Activated naive CD8-positive, alpha-beta T cell treated with anti-CD3 and anti-CD28 coated beads for 36 hours (primary cell): ENCODE measurements at places on chromosomes 12 and 14. TPM values are rescaled to one million over a fixed set of nuclear protein-coding genes. Genes with fewer than 3 reads are reported as not detected.

SIX6 gene
- not detected for total RNA-seq

DNA sequence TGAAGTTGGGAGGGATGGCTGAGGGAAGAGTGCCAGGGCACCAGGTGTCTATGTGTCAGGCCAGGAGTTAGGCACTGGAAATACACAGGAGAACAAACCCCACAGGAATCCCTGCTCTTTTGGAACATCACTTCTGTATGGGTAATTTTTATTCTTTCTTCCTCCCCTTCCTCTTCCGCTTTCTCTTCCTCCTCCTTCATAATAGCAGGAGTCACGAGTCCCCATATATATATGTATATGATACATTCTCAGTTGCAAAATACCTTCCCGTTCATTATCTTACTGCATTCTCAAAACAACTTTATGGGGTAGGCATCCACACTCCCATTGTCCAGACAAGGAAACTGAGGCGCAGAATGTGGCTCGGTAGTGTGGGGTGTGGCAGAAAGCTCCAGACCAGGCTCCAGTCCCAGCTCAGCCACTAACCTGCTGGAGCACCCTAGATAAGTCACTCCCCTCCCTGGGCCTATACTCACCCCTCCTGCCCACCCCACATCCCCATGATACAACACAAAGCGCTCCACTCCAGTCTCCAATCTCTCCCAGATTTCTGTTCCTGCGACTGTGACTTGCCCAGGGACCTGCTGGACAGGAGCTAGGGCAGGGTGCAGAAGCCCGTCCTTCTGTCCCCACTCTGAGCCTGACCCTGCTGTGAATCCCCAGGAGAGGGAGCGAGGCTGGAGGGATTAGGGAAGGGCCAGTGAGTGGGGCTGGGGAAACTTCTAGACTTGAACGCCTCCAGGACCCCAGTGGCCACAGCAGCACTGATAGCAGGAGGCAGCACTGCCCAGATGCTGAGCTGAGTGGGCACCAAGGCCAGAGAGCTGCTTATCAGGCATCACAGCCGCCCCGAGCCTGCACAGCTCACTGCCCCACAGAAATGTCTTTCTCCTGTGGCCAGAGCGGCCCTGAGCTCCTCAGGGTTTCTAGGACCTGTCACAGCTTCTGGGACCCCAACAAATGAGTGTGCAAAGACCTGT, 1.4 kb upstream of the AQP2 start:
- no peak for DNase-seq

DNA sequence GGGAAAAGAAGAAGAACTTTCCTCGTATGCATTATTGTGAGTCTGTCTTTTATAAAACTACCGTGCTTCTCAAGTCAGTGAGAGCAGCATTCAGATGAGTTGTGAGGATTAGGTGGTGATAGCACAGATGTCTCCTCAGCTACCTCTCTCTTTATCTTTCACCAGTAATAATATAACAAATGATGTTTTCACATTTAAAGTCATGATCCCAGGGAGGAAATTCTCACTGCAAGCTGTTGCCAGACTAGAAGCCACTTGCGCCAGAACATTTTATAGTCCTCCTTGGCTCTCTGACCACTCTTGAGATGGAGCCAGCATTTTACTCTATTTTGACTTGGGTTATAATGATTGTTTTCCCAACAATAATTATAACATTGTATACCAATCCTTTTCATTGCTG, 443.1 kb downstream of the AEBP2 start:
- DNase-seq, result no peak

- no peak for DNase-seq
Measured at GRCh38 chr12:110246636-110247339, 34.3 kb upstream of the ATP2A2 start.

- DNase-seq, result no peak
Measured at GRCh38 chr12:45701296-45701695, 28.2 kb upstream of the ARID2 start.

DNA sequence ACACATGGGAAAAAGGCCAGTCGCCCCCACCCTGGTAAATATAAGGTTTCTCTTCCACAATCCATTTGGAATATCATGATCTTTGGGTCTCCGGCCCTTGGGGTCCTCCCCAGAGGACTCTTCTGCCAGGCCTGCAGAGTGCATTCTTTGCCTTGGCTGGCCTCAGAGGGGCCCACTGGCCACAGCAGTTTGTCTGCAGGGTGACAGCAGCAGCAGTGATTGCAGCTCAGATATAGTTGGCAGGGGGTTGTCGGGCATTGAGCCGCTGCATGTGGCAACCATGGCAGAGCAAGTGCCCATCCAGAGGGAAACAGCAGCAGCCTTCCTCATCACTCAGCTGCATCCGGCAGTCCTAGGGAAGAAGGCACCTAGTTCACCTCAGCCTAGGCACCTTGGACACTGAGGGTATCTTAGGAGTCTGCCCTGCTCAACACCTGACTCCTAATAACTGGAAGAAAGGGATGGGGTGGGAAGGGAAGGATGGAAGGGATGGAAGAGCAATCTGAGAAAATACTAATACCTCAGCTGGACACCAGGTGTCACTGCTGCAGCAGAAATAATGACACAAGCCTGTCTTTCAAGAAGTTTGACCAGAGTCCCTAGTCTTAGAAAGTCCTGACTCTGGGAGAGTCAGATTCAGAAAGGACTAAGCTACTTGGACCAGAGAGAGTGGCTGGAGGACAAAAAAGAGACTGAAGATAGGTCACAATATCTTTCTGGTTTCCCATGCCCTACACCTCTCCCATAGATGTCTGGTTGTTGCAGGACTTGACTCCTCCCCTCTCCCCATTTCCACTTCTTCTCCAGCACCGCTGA, 8.9 kb downstream of the AJUBA start:
- DNase-seq, result peak; percentile 14

GRCh38 chr14:29380826-29381225, 546.8 kb downstream of the PRKD1 start:
- no peak for DNase-seq

DNA sequence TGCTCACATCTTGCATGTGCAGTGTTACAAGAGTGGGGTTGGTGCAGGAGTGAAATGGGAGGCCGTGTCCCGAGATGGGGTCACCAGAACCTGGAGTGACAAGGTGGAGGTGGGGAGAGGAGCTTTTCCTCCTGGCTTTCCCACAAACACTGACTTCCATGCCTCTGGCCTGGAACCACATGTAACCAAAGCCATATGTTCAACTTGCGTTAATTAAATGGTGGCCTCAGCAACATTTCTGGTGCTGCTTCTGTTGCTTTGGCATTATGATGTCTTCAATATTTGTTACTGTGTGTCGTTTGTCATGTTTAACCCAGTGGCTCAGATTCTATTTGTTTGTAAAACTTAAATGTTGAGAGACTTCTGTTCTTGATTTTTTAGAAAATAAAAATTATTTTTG, 110.2 kb downstream of the VCPKMT start:
- no peak for DNase-seq

DNA sequence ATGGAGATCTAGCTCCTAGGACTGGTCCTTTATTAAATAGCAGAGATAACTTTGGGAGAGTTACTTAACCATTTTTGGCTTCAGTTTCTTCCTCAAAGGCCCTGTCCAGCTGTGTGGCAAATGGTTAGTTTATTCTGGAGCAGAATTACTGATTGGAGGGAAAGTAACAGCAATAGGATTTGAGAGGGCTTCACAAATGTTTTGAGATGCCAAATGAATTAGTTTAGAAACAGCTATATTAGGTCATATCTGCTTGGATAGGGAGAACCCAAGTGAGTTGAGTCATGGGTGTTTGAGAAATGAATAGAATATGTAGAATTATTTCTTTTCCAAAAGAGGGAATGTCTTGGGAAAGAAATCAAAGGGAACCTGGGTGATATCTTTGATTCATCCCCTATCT, 17.5 kb downstream of the RASSF3 start:
- no peak for DNase-seq

GRCh38 chr14:35240231-35240630, 52.0 kb upstream of the PSMA6 start:
- no peak for DNase-seq

DNA sequence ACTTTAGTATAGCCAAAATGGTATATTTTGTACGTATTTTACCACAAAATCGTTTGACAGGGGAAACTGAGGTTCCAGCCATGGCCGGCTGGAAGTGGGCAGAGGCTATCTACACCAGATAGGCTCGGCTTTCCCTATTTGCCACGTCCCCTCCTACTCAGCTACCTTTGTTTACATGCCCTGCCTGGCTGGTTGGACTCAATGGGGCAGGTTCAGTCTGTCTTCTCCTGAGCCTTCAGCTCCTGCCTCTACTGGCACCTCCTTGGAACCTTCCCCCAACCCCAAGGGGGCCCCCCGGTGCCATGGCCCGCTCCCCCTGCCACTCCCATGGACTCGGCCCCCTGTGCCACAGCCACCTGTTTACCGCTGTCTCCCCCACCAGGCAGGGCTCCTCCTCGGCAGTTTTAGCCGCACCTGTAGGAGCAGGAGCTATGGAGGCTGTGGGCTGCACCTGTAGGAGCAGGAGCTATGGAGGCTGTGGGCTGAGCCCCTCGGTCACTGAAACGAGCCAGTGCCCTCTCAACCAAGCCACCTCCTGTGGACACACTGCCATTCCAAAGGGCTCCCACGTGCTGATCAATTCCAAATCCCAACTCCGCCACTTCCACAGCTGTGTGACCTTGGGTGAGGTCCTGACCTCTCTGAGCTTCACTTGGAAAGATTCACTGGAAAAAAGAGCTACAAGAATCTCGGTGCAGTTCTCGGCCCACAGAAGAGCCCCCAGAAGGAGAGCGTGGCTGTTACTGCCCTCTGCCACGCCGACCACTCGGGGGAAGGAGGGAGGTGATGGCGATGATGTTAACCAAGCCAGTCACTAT, 62.2 kb downstream of the NCOR2 start:
- DNase-seq, result no peak
